Smooth muscle cell of bladder (primary cell): ENCODE measurements at places on chromosomes 7 and 10. TPM values are rescaled to one million over a fixed set of nuclear protein-coding genes. Genes with fewer than 3 reads are reported as not detected.

CUBN gene
- 0.85 and 1.2 TPM in 2 replicates for total RNA-seq

CYP2C8 gene
- total RNA-seq = under 0.01 TPM in 1 of 2 replicates, not detected in the other

ANKRD22 gene
- total RNA-seq = not detected in 2 replicates

NPTX2 gene
- total RNA-seq = 0.57 and 2.7 TPM in 2 replicates

TMEM139 gene
- total RNA-seq = not detected in 2 replicates

ANXA8L1 gene
- total RNA-seq = 0.43 TPM in 1 of 2 replicates, not detected in the other

TRPV5 gene
- total RNA-seq = not detected in 2 replicates

TFR2 gene
- 0.14 and 0.37 TPM in 2 replicates for total RNA-seq

BHLHA15 gene
- total RNA-seq = 0.37 TPM in 1 of 2 replicates, not detected in the other

CALML3 gene
- total RNA-seq = under 0.01 TPM in 1 of 2 replicates, not detected in the other

CASTOR2 gene
- total RNA-seq = 8.1 and 15.1 TPM in 2 replicates

IFIT1B gene
- total RNA-seq = not detected in 2 replicates

FOXL3 gene
- total RNA-seq = not detected in 2 replicates

ZEB1 gene
- 144 and 188 TPM in 2 replicates for total RNA-seq

NXPH1 gene
- not detected in 2 replicates for total RNA-seq

SLC26A5 gene
- total RNA-seq = not detected in 2 replicates

ASIC3 gene
- 0.14 and 0.37 TPM in 2 replicates for total RNA-seq

NUTM2E gene
- under 0.01 TPM in 1 of 2 replicates, not detected in the other for total RNA-seq

SLC18A2 gene
- not detected in 2 replicates for total RNA-seq

SEM1 gene
- 148 and 179 TPM in 2 replicates for total RNA-seq

ASAH2 gene
- 0.74 and 1.00 TPM in 2 replicates for total RNA-seq

OR2A5 gene
- not detected in 2 replicates for total RNA-seq

LDB3 gene
- under 0.01 TPM in 2 replicates for total RNA-seq

SDK1 gene
- 4.1 and 6.5 TPM in 2 replicates for total RNA-seq

SHH gene
- not detected in 2 replicates for total RNA-seq

COL17A1 gene
- total RNA-seq = 0.43 and 0.74 TPM in 2 replicates

ACSL5 gene
- total RNA-seq = 1.7 and 2.2 TPM in 2 replicates

AOAH gene
- not detected in 2 replicates for total RNA-seq

FBXO24 gene
- 0.28 and 0.37 TPM in 2 replicates for total RNA-seq

DOCK1 gene
- 84.2 and 98.5 TPM in 2 replicates for total RNA-seq

GPR22 gene
- not detected in 2 replicates for total RNA-seq

CTAGE6 gene
- total RNA-seq = 0.28 and 0.55 TPM in 2 replicates

PRSS37 gene
- not detected in 2 replicates for total RNA-seq
